Activated T-cell treated with anti-CD3 and anti-CD28 coated beads, Interleukin-2, amount 50 U/mL, for 72 hours (primary cell): ENCODE measurements at places on chromosomes 1 and 21. TPM values are rescaled to one million over a fixed set of nuclear protein-coding genes. Genes with fewer than 3 reads are reported as not detected.
A peak's percentile ranks its signal among the peaks of the same experiment; 100 is the strongest.

COL11A1 gene
- not detected for total RNA-seq

DNA sequence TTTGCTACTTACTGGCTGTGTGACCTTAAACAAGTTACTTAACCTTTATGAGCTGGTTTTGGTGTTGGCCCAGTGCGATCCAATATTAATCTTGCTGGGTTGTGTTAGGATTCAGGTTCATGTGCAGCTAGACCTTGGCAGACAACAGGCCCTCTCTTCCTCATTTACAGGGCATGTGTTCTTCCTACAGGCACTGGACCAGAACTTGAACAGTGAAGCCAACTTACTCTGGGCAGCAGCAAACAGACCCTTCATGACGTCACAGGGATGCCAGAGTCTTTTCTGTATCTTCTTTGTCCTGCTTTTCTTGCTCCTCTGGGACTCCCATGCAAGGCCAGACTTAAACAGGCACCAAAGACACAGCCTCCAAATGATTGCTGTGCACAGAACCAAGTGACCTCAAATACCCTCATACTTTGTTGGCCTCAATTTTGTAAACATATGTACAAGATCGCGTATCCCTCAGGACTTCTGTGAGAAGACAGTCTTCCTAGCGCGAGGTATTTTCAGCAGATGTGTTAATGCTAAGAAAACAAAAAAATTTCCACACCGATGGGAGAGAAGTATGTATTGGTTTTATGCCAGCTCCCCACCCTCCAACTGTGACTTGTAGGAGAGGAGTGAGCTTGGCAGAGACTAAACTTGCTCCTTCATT is 73.7 kb downstream of the URB2 start:
- no peak for DNase-seq

DNA sequence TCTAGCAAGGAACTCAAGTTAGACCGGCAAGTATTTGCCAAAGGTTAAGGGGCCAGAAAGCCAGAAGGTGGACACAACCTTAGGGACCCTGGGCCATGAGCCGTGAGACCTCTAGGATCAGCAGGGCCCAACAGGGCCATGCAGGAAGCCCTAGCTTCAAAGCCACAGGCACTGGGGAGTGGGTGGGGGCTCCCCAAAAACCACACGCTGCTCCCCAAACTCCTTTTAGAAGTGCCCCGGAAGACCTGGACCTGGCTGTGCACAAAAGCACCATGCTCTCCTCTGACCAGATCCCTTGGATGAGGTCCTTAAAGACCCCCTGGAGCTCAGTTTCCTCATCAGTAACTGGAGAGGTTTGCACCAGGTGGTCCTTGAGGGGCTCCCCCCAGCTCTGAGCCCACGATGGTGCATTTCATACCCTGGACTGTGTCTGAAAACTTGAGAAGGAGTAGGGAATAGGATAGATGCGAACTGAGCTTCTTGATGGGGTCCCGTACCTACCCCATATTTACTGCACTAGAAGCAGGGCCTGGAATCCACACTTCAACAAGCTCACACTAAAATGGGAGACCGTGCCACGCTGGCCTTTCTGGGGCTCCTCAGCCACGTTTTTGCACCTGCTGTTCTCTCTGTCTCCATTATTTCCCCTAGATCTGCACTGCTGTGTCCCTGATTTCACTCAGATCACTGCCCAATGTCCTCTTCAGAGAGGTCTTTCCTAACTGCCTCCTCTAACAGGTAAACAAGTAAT is 40.6 kb upstream of the LBR start:
- DNase-seq, result peak; percentile 35

GRCh38 chr1:158163000-158163947 is 17.4 kb upstream of the CD1D start:
- DNase-seq, result no peak

DNA sequence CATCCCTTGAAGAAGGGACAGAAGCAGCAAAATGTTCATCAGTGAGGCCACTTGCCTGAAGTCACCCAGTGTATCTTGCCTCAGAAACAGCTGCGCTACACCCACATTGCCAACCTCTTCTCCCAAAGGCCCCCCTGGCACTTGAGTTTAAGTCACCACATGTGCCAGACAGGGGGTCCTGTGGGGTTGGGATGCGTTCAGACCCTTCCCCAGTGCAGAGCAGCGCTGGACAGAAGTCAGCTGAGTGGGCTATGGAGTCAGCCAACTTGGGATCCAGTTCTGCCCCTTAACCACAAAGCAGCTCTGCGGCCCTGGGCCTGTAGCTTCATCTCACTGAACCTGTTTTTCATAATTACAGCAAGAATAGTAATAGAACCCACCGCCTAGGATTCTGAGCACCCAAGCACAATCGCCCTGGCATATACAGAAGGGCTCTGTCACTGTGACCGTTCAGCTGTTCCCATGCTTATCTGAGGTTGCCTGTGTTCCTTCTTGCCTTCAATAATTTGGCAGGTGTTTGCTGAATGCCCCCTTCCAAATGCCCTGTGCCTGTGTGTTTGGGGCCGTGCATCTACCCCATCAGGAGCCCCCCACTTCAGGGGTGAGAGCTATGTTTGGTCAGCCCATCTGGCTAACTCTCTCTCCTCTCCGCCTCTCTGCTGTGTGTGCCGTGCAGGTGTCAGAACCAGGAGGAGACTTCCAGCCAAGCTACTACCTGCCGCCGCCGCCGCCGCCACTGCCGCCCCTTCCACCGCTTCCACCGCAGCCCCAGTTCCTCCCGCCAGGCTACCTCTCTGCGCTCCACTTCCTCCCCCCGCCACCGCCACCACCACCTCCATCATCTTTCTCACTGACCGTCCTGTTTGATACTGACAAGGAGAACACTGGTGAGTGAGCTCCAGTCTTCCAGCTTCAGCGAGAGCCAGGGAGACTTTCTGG is 5.0 kb downstream of the DMRTB1 start:
- no peak for DNase-seq

SPRR2E gene
- total RNA-seq, result not detected

ETV3L gene
- not detected for total RNA-seq

DNA sequence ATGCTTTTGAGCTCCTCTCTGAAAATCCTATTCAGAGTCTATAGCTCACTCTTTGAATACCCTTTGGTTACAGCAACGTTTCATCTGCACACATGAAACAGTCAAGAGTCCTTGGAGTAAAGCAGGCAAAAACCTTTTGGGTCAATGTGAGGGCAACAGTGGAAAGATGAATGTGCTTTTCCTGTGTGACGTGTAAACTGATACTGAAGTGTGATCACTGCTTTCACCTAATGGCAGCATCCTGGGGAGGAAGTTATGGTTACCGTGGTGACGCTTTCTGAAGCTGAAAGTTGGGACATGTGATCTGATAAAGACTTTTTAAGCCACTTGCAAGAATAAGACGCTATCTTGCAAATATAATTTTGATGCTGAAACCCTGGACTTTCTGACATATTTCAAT is 160.0 kb downstream of the SEC16B start:
- DNase-seq, result no peak

DNA sequence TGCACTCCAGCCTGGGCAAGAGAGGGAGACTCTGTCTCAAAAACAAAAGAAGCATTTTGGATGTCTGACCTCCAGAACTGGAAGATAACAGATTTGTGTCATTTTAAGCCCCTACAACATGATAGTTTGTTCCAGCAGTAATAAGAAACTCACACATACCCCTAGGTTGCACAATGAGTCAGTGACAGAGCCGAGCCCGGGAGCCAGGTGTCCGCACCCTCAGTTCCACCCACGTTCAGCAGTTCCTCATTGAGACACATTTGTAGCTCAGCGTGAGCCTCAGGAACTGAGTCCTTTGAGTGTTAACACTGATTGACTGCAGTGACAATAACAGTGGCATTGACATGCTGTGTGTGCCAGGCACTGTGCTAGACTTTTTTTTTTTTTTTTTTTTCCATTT is 19.8 kb downstream of the LRRC38 start:
- DNase-seq, result peak; percentile 2

DNA sequence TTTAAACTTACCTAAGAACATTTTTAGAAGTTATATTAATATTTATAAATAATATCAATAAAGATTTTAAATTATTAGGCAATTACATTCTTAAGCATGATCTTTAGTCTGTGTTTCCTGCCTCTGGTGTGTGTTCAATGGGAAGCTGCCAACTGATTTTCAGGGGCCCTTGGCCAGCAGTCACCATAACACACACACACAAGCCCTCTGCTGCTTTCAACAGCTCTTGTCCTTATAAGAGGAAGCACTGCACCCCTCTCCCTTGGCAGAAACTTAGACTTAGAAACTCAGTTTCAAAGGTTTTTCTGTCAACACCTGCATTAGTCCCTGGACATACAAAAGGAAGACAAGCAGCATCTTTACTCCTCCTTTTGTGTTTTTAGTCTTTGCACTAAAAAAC is 81.4 kb downstream of the VAV3 start:
- DNase-seq, result no peak

B3GALT2 gene
- 0.10 TPM for total RNA-seq

- no peak for DNase-seq
Measured at GRCh38 chr1:8202182-8202905, 115.6 kb upstream of the SLC45A1 start.

BTG2 gene
- total RNA-seq, result 138 TPM

- DNase-seq, result no peak
Measured at GRCh38 chr21:25387665-25388064, 219.6 kb downstream of the MRPL39 start.

PTAFR gene
- total RNA-seq, result 0.46 TPM

PCBP3 gene
- 20.2 TPM for total RNA-seq
